ENCODE measurements at places on chromosomes 16 and 17.
A peak's percentile ranks its signal among the peaks of the same experiment; 100 is the strongest.

- no peak for DNase-seq
Measured at GRCh38 chr17:29168079-29168758, 12.0 kb downstream of the MYO18A start.

DNA sequence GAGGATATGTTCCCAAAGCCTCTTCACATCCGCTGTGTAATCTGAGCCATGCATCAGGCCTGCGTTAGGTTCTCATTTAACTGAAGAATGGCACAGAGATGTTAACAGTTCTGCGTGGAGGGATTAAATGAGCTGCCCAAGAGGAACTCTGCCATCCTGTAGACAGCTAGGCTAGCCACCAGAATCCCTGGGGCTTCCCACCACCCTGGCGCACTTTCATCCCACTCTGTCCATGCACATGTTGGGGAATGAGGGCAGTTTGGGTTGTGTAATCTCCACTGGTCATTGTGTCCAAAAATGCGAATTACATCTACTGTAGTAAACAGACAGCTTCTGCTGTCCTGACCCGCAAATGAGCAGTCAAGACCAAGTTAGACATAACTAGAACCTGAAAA, 1.0 kb upstream of the GLG1 start:
- DNase-seq, result no peak

DNA sequence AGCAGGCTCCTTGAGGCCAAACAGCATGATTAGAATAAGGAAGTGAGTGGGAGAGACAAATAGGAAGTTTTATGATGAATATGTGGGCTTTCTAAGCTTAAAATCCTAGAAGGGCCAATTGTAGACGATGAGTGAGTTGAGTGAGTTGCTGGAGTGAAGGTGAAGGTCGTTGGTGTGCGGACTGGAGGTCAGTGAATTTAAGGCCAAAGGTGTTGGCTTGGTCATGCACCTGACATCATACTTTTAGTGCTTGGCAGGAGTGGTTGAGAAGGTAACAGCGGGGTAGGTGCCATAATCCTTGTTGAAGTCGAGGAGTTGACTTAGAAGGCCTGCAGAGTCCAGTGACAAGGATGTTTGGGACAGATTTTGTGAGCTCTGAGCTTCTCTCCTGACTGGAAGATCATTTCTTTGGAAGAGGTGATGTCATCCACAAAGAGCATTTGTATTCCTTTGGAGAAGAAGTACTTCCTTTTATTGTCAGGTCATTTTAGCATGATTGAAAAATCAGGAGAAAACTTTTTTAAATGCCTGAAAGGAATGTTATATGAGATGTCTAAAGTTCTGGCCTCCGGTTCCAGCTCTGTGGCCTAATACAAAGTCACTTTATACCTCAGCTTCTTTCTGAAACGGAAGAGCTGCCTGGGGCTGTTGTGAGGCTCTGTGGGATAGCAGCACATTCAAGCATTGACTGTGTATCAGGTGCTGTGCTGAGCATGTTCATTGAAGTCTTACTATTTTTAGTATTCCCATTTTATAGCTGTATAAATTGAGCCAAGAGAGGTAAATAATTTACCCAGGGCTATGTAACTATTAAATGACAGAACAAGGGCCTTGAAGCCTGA, 53.6 kb upstream of the TBX2 start:
- no peak for DNase-seq

- no peak for DNase-seq
Measured at GRCh38 chr17:81545160-81545949, 6.8 kb downstream of the FAAP100 start.

- DNase-seq, result no peak
Measured at GRCh38 chr17:66210208-66210574, 18.3 kb upstream of the CEP112 start.

GRCh38 chr17:56545106-56545505, 48.4 kb upstream of the NOG start:
- DNase-seq, result no peak

- DNase-seq, result no peak
Measured at GRCh38 chr16:81639348-81639747, 139.7 kb upstream of the PLCG2 start.

- DNase-seq, result no peak
Measured at GRCh38 chr17:52011064-52011463, 147.4 kb downstream of the CA10 start.

GRCh38 chr17:77402159-77402731, 261.5 kb downstream of the SEC14L1 start:
- no peak for DNase-seq

GRCh38 chr17:18248300-18248731, 10.2 kb downstream of the FLII start:
- DNase-seq, result peak; percentile 90

DNA sequence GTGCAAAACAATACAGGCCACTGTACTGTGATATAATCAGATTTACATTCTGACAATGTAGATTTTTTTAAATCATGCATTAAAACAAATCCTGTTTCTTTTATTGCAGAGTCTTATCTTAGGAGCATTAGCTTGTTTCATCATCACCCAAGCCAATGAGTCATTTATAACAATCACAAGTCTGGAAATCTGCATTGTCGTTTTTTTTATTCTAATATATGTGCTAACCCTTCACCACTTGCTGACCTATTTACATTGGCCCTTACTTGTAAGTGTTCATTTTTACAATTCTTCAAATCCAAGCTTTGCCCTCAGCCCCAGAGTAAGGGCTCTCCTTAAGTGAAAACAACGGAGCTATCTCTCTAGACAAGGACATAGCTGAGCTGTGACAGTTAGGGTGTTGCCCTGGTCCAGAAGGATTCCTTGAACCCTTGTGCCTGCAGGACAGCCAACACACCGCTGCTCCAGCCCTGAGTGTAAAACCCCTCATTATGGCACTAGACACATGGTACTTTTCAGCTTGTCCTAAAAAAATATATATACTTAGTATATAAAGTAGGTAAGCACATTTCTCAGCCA, 3.7 kb downstream of the CMTM1 start:
- no peak for DNase-seq

GRCh38 chr16:20298452-20298851, 28.9 kb downstream of the GP2 start:
- no peak for DNase-seq

DNA sequence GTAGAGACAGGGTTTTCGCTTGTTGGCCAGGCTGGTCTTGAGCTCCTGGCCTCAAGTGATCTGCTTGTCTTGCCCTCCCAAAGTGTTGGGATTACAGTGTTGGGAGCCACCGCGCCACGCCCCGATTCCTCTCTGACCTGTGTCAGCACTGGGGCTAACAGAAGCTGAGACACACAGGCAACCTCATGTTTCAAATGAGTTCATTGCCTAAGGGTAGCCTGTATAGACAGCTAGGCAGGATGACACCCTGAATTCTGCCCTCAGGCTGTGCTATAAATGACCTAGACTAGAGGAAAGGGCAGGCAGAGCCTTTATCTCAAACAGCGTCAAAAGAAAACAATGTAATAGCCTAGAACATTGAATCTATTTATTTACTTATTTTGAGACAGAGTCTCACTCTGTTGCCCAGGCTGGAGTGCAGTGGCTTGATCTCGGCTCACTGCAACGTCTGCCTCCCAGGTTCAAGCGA, 2.3 kb upstream of the CDK3 start:
- no peak for DNase-seq

DNA sequence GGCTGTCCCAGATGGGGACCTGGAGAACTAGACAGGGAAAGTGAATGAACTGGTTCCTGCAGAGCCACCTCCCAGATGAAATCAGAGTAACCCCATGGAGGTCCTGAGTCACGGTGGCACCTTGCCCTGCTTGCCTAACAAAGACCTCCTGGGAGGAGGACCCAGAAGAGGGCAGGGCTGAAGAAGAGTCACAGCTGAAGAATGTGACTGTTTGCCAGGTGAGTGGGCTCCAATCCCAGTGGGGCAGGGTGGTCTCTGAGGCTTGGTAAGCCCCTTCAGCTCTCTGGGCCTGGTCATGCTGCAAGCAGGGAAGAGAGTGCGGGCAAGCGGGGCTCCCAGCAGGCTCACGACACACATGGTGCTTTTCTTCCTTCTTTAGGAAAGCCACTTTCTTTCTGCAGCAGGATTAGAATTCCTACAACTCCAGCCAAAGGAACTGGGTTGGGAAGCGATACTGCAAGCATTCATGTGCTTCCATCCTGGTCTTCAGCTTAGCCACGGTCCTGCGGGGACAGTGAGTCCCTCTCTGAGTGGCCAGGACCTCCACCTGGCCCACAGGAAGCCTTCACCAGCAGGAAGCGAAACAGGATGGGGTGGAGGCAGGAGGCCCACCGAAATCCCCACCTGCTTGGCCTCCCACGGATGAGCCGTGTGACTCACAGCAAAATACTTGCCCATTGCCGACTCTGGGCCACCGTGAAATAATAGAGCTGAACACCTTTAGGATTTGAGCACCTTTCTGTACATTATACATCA, 4.3 kb downstream of the C16orf74 start:
- no peak for DNase-seq

GRCh38 chr17:45050481-45051059, 862 bp downstream of the DCAKD start:
- DNase-seq, result no peak

DNA sequence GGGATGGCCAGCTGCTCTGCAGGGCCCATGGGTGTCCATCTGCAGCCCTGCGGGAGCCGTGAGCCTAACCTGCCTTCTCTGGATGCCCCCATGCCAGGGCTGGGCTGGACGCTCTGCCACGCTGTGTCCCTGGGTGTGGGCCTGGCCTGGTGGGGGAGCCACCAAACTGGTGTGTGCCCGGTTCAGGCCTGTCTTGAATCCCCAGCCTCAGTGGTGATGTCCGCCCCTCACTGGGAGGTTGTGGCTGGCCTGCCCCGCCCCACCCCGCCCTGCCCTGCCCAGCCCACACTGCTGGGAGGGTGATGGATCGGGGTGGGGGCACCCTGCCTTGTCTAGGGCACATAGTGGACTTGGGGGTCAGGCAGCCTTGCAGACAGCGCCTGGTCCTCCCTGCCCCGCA, 50.1 kb upstream of the PVALEF start:
- no peak for DNase-seq

GRCh38 chr16:84683691-84684591, 15.9 kb upstream of the USP10 start:
- DNase-seq, result no peak

GRCh38 chr17:47715669-47716325, 17.2 kb upstream of the TBX21 start:
- no peak for DNase-seq

DNA sequence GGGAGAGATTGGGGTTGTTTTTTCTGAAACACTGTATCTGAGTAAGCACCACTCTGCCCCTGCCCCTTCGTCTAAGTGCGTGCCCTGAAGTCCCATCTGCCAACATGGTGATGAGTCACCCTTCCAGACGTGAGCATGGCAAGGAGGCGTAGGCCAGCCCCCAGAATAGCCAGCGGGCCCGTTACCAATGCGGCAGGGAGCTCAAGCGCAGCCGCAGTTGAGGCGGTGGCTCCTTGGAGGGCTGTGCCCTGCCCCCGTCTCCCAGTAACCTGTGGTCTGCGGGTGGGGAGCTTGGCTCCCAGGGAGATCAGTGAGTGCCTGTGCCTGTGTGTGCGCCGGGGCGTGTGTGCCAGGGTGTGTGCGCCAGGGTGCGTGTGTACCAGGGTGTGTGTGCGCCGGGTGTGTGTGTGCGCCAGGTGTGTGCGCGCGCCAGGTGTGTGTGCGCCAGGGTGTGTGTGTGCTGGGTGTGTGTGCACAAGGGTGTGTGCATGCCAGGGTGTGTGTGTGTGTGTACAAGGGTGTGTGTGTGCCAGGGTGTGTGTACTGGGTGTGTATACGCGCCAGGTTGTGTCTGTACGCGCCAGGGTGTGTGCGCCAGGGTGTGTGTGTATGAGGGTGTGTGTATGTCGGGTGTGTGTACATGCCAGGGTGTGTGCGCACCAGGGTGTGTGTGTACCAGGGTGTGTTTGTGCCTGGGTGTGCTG, 98.6 kb upstream of the CHMP6 start:
- DNase-seq, result no peak

- no peak for DNase-seq
Measured at GRCh38 chr17:50394711-50395110, 2.6 kb downstream of the LRRC59 start.

GRCh38 chr17:67891481-67892119, 66.3 kb downstream of the BPTF start:
- peak; percentile 43 for DNase-seq

DNA sequence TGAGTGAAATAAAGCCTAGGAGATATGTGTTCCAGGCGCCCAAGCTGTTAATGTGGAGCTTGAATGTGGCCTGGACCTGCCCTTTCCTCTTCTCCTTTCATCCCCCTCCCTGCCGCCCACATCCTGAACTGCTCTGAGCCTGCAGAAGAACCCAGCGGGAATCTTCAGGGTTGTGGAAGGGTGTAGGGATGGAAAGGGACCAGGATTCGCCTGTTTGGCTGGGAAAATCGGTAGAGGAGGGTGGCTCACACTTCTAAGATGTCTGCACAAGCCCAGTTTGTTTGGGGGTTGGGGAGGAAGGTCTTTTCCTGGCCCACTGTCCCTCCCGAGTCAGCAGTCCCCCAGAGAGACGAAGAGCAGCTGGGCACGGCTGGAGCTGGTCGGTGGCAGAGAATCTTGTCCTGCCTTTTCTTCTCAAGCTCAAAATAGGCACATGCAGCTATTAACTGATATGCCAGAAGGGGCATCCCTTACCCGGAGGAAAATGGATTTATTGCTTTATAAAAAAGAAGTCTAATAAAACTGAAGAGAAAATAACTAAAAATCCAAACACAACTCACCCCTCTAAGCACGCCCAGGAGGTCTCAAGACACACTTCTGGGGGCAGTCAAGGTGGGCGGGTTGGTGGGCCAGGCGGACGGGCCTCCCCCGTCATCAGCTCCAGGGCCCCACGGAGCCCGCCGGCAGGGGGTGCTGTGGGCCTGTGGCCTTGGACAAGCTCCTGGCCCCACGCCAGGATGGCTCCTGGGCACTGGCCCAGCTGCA, 11.5 kb upstream of the PITPNA start:
- peak; percentile 78 for DNase-seq

DNA sequence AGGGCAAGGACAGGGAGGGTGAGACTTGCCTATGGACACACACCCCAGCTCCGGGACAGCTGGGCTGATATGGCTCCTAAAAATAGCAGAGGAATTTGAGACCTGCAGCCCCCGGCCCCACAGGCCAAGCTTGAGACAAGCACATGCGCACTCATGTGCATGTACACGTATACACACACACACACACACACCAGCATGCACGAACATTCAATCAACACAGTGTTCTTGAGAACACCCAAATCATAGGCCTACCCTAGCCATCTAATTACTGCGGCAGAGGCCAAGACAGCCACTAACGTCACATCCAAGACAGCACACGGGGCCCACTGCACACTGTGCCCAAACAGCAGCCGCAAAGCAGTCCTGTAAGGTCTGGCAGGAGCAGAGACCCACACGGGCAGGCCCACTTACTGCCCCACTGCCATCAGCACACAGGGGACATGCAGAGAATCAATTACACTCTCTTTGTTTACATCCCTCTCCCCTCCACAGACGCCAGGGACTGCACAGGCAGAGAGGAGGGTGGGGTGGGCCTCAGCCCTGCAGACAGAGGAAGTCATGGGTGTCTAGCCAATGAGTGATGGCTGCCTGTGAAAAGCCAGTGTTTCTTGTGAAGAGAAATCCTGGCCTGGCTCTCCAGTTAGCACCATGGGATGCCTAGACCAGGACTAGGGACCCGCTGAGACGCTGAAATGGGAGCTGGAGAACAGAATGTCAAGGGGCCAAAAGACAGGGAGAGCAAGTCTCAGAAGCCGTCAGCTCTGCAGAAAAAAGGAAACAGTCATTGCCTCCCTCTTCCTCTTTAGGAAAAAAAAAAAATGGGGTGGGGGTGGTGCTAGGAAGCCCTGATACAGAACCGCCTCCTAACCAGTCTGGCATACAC, 39.3 kb downstream of the MYO18A start:
- DNase-seq, result peak; percentile 80

All from pons (tissue), 1 donor.